ENCODE measurements at places on chromosomes 3 and 15.

DNA sequence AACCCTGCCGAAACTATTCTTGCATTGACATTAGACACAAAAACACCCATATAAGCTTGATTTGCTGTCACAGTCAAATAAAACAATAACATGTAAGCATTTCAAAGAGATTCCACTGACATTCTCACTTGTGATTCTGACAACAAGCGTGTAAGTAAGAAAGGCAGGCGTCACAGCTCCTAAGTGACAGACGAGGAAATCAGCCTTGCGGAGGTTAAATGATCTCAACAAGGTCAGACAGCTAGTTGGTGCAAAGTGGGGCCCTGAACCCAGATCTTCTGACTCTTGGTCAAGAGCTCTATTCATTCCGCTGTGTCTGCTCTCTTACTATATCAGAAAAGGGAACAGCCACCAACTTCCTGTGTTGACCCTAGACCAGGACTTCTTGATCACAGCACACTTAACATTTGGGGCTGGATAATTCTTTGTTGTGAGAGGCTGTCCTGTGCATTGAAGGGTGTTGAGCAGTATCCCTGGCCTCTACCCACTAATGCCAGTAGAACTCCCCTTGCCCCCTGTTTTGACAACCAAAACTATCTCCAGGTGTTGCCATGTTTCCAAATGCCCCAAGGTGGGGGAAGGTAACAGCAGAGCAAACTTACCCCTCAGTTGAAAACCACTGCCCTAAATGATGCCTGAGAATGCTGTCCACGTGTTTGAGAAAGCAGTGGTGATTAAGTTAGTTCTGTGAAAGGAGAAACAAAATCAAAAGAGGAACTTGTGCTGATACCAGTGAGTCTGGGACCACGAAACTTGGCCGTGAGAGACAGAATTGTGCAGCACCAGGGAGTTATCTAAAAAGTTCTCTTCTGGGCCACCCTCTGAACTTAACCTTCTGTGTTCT, 86.1 kb downstream of the LIPC start:
- no peak for DNase-seq

DNA sequence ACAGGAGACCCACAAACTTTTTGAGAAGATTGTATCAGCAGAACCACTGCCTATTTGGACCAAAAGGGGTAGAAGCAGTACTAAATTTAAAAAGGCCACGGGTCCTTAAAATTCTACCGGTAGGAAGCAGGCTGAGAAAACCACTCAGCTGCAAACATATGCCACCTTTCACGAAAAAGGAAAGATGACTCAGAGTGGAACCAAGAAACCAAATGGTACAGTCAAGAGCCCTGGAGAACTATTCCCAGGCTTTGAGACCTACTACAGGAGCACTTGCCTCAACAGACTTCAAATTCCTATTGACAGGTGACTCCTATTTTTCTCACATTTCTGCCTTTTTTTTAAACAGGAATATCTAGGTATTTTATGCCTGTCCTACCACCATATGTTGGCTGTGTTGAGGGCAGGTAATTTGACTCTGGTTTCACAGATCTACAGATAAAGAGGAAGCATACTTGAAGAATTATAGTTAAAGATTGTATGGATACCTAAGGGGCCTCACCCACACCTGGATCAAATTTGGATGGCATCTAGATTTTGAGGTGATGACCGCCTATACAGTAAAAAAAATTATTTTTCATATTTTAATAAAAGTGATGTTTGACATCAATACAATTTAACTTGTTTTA, 10.1 kb downstream of the GOLIM4 start:
- no peak for DNase-seq

GRCh38 chr3:97705764-97706163, 58.8 kb upstream of the ARL6 start:
- DNase-seq: no peak

DNA sequence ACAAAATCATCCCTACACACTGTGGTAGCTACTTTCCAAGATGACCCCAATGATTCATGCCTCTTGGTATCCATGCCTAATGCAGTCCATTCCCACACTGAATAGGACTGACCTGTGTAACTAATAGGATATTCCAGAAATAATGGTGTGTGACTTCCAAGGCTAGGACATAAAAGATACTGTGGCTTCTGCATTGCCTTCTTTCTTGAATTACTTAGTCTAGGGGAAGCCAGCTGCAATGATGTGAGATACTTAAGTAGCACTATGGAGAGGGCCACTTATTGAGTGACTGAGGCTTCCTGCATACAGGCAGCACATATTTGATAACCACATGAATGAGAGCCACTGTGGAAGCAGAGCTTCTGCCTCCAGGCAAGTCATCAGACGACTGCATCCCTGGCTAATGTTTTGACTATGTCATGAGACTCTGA, 50.1 kb downstream of the NR1I2 start:
- DNase-seq: no peak

DNA sequence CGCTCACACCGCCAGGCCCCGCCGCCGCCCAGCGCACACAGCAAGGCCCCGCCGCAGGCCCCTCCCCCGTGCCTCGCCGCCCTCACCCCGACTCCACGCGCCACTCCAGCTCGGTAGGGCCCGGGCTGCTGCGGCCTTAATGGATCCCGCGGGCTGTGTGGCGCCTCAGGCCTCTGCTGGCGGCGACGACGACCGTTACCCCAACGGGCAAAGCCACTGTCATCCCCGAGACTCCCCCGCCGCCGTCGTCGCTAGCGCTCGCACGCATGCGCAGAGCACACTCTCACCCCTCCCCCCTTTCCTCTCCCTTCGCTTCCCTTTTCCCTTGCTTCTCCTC, at the start of gene MSL2:
MSL2 (minus strand) TSS at position 272 of the 337 bp plus-strand sequence. CDS start 1,222 bp downstream, outside the sequence.
- peak; percentile 82 for DNase-seq

DNA sequence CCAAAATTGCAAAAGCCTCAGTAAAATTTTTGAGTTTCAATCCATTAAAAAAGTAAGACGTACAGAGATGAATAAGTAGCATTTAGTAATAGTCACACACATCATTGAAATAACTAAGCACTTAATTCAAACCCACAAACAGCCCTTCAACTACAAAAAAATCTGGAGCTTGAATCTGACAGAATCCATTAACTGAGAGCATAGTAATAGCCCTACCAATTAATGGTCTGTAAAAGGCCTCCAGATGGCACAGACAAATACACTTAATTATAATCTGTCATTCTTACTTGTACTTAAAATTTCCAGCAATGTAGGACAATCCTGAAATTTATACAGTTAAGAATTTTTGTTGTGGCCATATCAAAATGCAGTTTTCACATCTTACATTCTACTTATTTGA, 246.9 kb downstream of the VGLL3 start:
- DNase-seq: no peak

DNA sequence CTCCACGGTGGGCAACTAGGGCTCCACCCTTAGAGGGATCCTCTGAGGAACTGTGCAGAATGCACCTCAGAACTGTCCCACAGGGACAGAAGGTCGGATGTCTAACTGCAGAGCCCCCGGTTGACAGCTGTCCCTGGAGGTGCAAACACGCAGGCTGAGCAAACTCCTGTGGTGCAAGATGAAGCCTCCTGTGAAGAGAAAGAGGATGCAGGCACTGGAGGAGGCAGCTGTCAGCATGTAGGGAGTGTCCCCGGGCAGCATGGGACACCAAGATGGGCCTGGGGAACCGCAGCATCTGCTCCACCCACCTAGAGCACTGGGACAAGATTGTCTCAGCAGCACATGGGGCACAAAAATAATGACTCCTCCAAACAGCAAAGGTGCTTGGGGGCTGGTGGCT, 258.9 kb downstream of the ABHD5 start:
- no peak for DNase-seq

DNA sequence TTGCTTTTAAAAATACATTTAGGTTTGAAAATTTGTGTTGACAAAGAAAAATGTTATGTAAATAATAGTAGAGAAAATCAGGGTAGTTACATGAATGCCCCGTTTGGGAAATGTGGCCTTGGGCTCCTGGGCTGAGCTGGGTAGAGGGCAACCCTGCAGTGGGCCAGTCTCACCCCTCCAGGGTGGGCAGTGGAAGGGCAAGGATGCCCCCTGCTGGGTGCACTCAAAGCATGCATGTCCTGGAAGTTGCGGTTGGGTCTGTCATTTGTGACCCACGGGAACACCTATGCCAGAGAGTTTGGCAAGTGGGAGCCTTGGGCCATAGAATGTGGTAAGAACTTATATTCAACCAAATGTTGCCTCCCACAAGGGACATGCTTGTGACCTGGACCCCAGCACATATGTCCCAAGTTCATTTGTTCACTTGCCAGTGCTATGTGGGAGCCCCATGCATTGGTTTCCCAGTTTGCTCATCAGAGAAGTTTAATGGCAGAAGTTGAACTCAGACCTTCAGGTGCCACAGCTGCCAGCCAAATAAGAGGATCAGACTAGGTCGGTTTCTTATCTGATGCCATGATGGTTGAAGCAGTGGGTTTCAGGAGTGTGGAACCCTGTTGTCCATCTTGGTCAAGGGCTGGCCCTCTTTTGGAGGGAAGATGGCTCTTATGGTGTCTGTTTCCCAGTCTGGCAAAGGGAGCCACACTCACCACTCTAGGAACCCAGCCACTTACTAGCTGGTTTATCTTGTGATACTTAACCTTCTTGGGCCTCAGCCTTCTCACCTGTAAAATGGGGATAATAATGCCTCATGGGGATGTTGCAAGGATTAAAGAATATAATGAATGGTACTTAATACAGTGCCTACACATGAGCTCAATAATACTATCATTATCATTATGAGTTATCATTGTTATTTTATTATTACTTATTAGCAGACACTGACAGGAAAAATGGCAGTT, 2.5 kb upstream of the PLCB2 start:
- DNase-seq: peak; percentile 82

DNA sequence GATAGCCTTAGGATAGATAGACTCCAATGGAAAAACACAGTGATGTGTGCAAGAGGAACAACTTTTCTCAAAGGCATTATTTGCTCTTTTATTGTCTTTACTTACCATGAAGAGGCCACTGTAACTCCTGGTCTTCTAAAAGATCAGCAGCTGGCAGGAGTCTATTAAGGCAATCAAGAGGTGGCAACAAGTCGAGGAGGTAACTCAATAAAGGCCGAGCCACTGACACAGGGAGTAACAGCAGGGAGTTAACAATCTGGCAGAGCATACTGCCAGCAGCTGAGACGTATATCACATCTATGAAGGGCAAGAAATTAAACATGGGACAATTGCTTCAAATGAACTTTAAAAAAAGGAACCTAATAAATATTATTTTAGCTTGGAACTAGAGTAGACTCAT, 106.2 kb downstream of the HERC1 start:
- no peak for DNase-seq

DNA sequence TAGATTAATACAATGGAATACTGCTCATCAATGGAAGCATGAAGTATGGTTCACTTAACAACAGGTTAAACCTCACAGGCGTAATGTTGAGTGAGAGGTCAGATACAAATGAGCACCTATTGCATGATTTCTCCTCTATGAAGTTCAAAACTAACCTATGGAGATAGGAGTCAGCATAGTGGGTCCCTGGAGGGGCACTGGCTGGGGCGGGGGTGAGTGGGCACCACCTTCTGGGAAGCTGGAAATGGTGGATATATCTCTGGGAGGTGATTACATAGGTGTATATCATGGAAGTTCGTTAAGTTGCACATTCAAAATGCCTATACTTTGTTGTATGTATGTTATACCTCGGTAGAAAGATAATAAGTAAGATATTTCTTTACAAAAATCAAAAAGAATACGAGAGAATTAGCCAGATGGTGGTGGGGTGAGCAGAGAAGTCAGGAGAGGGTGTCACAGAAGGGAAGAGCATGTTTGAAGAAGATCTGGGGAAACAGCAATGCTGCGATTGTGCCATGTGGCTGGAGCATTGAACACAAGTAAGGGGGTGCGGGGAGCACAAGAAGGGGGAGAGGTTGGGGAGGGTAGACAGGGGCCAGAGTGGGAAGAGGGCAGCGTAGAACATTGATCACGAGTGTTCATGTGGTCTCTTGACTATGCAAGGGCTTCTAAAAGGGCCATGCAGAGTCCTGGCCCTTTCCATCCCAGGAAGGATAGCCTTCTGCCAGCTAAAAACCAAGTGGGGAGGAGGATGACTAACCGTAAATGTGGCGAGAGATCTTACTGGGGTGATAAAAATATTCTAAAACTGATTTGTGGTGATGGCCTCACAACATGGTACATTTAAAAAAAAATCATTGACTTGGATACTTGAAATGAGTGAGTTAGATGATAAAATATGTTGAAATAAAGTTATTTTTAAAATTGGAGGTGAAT, 30.2 kb downstream of the ITGA11 start:
- DNase-seq: no peak

- no peak for DNase-seq
These were observed 11.0 kb upstream of the VPS39 start for GRCh38 chr15:42218953-42219592.

DNA sequence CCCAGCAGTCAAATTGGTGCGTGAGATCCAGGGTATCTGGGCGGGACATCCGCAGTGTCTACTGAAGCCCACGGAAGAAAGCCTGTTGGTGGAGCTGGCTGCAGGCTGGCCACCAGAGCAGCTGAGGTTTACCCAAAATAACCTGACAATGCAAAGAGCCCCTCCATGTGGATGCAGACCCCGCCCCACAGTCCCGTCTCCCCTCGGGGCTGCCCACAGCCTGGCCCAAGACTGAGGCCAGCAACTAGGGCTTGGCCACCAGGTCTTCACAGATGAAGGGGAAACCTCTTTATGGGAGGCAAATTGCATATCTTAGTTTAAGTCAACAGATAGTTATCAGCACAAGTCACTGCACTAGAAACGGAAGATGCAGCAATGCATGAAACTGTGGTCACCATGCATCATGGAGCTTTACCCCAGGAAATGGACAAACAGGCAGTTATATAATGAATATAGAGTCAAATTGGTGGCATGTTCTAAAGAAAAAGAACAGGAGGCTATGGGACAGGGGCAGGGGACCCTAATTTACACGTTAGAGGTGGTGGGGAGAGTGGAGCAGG, 86.3 kb downstream of the ARNT2 start:
- no peak for DNase-seq

- DNase-seq: no peak
These were observed 83.4 kb downstream of the DCLK3 start for GRCh38 chr3:36680952-36681351.

DNA sequence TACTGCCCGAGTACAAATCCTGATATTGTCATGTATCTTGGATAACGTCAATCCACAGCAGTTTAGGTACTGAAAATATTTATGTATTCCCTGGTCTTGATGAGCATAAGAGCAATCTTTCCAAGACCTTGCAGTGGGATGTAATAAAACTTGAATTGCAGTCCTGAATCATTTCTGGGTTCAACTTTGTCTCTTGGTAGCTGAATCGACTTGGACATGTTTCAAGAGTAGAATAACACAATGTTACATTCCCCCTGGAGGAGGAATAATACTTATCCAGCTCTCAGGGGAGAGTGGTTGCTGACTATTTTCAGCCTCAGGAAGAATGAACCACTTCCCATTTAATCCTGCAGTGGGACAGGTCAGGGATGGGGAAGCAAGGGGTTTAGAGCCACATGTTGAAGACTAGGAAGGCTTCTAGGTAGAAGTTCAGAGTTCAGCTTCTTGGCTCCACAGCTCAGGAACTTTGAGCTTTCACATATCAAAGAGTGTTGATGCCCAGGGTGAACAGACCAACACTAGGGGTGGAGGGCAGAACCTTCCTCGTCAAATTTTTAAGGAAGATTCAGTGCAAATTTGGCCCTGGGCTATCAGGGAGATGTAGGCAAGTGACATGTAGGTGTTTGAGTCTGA, 43.4 kb upstream of the GPD1L start:
- DNase-seq: no peak

- no peak for DNase-seq
These were observed 109.8 kb upstream of the TBC1D5 start for GRCh38 chr3:17852217-17852616.

- DNase-seq: no peak
These were observed 55.0 kb downstream of the GLCE start for GRCh38 chr15:69215314-69216035.
